ENCODE measurements at places on chromosomes 16 and 17.

DNA sequence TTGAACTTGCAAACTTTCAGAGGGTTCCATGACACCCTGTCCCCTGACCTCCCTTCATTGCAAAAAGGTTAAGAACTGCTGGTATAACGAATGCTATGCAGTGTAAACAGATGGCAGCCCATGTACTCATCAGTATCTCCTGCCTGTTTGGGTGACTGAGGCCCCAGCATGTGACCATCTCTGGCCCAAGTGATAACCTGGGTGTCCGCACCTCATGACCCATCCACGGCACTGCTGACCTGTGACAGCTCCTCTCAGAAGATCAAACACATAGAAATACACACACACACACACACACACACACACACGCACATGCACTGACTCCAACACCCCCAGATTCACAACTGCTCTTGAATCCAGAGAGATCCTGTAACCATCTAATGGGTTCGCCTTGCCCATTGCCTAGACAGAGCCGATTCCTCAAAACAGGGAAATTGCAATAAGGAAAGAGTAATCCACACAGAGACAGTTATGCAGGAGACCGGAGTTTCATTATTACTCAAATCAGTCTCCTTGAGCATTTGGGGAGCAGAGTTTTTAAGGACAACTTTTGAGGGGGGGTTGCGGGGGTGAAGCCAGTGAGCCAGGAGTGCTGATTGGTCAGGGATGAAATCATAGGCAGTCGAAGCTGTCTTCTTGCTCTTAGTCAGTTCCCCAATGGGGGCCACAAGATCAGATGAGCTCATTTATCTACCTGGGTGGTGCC, 11.3 kb upstream of the PHOSPHO1 start:
- no peak for DNase-seq

GRCh38 chr16:70788668-70789594, 12.0 kb downstream of the VAC14 start:
- DNase-seq, result no peak

- DNase-seq, result no peak
These were observed 34.1 kb downstream of the TLE7 start for GRCh38 chr16:71407731-71408130.

GRCh38 chr17:64334851-64335250, 55.8 kb downstream of the PECAM1 start:
- DNase-seq, result no peak

DNA sequence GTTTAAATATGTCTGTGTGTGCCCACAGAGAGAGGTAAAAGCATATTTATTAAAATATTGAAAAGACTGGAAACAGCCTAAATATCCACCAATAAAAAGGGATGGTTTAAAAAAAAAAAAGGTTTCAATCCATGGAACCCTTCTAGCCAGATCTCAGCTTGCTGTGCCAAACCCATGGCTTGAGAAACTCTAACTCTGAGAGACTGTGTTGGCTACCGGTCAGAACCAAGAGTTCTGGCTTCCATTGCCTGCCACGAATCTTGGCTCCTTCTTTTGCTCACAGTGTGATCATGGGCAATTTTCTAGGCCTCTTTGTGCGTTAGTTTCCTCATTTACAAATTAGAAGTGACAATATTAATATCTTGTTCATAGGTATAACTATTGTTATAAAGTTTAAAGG, 201.3 kb upstream of the IRX3 start:
- DNase-seq, result no peak

DNA sequence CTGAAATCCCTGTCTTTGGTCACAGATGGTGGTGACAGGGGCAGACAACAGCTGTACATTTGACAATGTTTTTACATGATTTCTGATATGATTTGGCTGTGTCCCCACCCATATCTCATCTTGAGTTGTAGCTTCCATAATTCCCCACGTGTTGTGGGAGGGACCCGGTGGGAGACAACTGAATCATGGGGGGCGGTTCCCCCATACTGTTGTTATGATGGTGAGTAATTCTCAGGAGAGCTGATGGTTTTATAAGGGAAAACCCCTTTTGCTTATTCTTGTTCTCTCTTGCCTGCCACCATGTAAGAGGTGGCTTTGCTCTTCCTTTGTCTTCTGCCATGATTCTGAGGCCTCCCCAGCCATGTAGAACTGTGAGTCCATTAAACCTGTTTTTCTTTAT, 353.9 kb downstream of the CPPED1 start:
- no peak for DNase-seq

- DNase-seq, result no peak
These were observed 24.1 kb downstream of the SLC7A5 start for GRCh38 chr16:87845213-87845612.

- DNase-seq, result no peak
These were observed 21.5 kb downstream of the LDAF1 start for GRCh38 chr16:21179983-21180365.

- no peak for DNase-seq
These were observed 58.4 kb downstream of the SMPD3 start for GRCh38 chr16:68389750-68390371.

GRCh38 chr17:83058266-83058798, 21.1 kb upstream of the METRNL start:
- DNase-seq, result no peak

GRCh38 chr16:11414815-11415775, 69.8 kb downstream of the RMI2 start:
- no peak for DNase-seq

GRCh38 chr16:56628486-56629350, 3.1 kb downstream of the MT1E start:
- no peak for DNase-seq

DNA sequence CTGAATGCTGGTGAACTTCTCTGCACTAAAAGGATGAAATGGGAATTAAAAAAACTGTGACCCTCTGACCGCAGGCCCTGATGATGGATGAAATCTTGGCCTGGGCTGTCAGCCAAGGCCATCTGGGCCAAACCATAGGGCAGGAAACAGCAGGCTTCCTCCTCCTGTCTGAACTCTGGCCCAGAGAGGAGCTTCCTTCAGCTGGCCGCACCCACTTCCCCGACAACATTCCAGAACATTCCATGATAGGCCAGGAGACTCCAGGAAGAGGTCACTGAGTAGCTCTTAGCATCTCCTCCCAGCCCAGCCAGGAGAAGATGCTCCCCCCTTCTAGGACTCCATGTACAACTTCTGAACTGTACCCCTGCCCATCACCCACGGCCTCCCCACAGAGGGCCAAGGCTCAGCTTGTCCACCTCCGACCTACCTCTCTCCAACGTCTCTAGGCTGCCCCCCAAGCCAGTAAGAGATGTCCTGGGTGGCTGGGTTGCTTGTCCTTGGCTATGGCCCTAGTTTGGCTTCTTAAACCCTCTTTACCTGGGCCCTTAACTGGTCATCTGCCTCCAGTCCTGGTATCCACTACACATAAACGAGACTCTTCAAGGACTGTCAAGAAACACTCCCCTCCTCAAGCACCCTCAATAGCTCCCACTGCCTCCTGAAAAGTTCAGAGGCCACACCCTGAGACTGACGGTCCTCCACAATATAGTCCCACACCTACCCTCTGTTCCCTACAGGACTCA, 1.7 kb downstream of the RPH3AL start:
- no peak for DNase-seq

DNA sequence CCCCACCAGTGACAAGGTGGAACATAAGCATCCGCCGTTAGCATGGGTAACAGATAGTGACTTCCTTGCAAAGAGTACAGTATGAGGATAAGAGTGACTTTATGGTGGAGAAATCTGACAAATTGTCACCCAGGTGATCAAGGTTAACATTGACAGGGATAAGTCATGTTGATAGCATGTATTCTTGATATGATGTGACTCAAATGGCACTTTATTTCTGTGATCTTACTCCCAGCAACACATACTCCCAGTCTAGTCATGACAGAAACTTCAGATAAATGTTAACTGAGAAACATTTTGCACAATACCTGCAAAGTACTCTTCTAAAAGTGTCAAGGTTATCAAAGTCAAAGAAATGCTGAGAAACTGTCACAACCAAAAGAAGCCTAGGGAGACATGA, 588.6 kb upstream of the KIF2B start:
- no peak for DNase-seq

DNA sequence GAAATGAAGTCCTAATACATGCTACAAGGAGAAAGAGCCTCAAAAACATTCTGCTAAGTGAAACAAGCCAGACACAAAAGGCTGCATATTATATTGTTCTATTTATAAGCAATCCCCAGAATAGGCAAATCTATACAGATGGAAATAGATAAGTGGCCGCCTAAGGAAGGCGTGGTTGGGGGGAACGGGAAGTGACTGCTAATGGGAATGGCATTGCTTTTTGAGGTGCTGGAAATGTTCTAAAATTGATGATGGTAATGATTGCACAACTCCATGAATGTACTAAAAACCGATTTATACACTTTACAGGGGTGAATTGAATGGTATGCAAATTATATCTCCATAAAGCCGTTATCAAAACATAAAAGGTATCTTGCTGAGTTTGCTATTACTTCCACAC, 67.7 kb downstream of the GAS7 start:
- DNase-seq, result no peak

DNA sequence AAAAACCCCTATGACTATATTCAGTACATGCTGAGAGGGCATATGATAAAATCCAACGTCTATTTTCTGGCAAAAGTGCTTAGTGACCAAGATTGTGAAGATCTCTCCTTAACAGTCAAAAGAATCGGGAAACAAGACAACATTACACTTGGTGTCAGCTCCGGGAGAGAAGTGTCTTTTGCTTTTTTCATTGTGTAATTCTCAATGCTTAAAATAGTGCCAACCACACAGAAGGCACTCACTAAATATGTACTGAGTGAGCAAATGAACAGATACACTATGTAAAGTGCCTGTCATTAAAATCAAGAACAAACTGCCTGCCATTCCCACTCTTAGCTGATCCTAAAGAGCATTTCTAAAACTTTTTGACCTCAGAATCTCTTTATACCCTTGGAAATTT, 34.1 kb downstream of the VPS53 start:
- DNase-seq, result no peak

DNA sequence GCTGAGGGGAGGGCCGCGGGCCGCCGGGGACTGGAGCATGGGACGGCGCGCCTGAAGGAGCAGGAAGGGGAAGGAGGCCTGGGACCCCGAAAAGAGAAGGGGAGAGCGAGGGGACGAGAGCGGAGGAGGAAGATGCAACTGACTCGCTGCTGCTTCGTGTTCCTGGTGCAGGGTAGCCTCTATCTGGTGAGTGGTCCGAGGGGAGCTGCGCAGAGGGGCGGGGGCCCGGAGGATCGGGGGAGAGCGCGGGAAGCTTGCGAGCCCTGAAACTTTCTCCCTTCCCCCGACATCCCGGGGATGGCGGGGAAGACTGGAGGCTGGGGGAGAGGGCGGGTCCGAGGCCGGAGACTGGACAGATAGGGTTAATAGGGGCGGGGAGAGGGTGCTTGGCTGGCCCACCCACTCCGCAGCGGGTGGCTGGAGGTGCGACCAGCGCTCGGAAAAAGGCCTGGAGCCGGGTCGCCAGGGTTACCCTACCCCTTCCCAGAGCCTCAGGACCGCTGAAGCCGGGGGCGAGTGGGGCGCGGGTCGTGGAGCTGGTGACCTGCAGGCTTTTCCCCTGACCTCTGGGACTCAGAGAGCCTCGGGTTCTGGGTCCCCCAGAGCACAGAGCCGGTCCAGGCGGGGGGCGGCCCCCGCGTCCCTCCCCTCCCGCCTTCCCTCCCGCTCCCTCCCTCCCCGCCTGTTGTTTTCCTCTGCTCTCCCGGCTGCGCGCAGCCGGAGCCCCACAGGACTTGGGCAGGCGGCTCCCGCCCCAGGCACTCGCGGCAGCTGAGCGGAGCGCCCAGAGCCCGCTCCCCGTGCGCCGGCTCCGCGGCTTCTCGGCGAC, 631 bp downstream of the NXPH3 start:
- no peak for DNase-seq

DNA sequence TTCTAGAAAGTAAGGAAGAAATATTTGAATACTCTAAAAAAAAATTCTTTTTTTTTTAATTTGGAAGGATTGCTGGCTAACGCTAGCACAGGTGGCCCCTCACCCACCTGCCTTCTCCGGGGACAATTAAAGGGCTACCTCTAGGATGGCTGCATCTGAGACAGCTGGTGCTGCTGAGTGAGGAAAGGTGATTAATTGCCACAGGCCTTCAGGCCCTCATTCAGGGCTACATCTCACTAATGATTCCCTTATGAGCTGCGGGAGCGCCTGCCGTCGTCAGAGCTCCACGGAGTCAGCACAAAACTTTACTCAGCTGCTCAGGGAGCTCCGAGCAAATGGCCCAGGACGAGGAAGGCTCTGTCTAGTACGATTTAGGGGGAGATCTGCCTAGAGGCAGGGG, 27.0 kb upstream of the AKTIP start:
- no peak for DNase-seq

DNA sequence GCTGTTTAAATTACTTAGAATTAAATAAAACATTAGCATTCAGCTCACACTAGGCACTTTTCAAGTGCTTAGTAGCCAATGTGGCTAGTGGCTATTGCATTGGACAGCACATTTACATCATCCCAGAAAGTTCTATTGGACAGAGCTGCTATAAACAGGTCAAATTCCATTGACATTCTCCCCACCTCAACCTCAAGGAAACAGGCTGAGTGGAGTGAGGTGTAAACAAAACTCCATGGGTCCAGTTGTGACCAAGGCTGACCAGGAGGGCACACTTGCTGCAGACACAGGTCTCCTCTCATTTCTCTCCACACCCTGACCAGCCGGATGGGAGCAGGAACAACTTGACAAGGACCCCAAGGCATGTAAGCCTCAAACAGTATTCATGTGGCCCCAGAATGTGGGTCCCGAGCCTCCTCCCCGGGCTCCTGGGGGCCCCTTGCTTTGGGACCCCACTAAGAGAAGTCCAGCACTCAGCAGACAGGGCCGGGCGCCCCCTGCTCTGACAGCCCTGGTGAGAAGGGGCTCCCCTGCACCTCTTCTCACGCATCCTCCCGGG, 488 bp downstream of the C17orf113 start:
- DNase-seq, result no peak

DNA sequence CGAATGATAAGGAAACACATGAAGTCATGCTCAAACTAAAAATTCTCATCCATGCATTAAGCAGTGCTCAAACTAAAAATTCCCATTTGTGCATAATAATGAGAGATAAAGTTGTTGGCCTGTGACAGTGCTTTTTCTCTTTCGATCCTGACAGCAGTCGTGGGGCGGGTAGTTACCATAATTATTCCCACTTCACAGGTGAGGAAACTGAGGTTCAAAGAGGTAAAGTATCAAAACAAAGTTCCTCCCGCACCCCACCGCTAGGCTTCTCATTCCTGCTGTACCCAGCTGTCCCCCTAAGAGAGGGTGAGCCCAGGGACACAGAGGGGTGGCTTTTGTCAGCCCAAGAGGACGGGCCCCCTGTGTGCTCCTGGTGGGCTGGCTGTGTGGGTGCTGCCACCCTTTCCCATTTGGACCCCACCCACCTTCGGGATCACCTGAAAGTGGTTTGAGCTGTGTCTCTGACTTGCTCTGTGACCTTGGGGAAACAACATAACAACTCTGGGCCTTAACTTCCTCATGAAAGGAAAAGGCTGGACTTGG, 92.6 kb downstream of the CLEC16A start:
- no peak for DNase-seq

DNA sequence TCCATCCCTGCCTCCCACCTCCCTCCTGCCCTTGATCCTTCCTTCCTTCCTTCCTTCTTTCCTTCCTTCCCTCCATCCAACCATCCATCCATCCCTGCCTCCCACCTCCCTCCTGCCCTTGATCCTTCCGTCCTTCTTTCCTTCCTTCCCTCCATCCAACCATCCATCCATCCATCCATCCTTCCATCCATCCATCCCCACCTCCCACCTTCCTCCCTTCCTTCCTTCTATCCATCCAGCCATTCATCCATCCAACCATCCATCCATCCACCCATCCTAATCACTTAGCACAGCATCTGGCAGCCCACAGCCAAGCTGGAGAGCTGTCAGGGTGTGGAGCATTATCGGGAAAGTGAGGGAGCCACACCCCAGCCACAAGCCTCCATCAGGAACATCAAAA, 54.5 kb downstream of the TK2 start:
- no peak for DNase-seq

GRCh38 chr17:20059728-20060188, 50.6 kb downstream of the SPECC1 start:
- DNase-seq, result no peak

Data from stimulated activated CD4-positive, alpha-beta T cell treated with anti-CD3 and anti-CD28 coated beads, Interleukin-15, amount 100 ng/mL, for 1 hour (primary cell).